CD4-positive, alpha-beta T cell treated with Interleukin-6 at 100 ng/mL for 8 hours (primary cell): ENCODE measurements at places on chromosomes 2 and 18.

DNA sequence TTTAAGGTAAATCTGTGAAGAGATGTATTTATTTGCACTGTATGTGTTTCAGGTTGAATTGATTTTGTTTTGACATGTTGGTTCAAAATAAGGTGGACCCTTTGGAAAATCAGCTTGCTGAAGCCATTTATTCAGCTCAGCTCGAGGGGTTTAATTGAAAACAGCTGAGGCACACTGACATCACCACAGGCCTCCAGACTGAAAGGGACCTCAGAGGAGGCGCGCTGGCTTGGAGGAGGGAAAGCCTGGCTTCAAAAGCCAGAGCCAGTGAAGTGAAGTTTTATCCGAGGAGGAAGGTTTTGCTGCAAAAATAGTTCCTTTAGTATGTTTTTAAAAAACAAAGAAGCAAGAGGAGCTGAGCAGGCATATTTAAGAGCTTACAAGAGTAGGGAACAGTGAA, 26.9 kb upstream of the DNMT3A start:
- no peak for DNase-seq

DNA sequence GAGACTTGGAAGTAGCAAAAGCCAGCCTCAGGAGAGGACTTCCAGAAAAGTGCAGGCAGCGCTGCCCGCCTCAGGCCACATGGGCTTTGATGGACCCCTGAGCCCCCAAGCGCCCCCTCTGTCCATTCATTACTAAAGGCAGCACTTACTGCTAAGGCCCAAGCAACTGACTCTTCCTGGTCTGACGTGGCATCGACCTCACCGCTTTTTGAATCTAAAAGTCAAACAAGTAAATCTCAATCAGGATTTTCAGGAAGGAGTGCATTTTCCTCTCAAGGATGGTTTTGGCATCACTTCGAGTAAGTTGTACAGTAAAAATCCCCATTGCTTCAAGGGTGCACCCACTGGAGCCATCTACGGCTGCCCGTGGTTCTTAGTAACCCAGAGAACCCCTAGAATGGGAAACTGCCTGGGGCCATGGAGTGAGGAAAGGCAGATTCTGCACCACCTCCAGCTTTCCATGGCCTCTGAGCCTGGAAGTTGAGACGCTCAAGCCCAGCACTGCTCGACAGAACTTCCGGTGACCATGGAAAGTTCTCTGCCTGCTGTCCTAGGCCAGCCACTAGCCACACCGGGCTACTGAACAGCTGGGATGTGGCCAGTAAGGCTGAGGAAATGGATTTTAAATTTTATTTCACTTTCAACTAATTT, 7.0 kb downstream of the HJURP start:
- no peak for DNase-seq

GRCh38 chr18:5197032-5197434, at the start of gene AKAIN1:
Gene AKAIN1 (minus strand): TSS chr18:5197257. CDS start chr18:5197053, 204 bp downstream.
- no peak for DNase-seq

- DNase-seq, result no peak
Measured at GRCh38 chr2:128695646-128696220, 377.1 kb upstream of the HS6ST1 start.

GRCh38 chr2:9565436-9566153, 10.0 kb upstream of the ADAM17 start:
- DNase-seq, result no peak

DNA sequence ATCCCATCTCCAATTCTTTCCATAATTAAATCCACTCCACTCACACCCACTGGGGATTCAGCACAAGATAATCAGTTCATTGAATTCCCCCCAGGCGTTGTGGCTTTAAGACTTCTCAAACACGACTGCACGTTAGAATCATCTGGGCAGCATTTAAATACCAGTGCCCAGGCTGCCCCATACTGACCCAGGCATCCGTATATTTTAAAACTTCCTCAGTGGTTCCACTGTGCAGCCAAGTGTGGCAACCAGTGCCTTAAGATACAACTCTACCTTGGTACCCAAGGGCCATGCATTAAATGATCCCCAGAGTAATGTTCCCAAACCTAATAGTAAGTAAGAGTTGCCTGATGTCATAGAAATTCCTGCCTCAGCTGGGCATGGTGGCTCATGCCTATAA, 54.3 kb upstream of the BZW1 start:
- DNase-seq, result no peak

GRCh38 chr2:144836635-144837350, 316.9 kb upstream of the ZEB2 start:
- DNase-seq, result no peak

DNA sequence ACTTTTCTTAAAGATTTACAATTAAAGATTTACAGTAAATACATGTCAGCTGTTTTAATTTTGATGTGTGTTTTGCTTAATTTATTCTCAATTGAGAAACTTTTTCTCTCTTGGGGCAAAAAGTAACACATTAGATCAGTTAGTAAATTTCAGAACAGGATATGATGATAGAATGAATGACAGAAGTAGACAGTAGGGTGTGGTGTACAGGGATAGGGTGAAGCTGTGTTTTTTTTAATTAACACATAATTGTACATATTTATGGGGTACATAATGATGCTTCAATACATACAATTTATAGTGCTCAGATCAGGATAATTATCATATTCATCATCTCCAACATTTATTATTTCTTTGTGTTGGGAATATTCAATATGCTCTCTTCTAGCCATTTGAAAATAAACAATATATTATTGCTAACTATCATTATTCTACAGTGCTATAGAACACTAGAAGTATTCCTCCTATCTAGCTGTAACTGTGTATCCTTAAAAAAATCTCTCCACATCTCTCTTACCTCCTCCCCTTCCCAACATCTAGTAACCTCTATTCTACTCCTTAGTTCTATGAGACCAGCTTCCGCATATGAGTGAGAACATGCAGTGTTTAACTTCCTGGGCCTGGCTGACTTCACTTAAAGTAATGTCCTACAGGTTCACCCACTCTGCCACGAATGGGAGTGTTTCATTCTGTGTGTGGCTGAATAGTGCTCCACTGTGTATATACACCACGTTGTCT, 175.2 kb downstream of the SNTG2 start:
- DNase-seq, result no peak

GRCh38 chr2:79638954-79639353, 126.1 kb downstream of the CTNNA2 start:
- no peak for DNase-seq

DNA sequence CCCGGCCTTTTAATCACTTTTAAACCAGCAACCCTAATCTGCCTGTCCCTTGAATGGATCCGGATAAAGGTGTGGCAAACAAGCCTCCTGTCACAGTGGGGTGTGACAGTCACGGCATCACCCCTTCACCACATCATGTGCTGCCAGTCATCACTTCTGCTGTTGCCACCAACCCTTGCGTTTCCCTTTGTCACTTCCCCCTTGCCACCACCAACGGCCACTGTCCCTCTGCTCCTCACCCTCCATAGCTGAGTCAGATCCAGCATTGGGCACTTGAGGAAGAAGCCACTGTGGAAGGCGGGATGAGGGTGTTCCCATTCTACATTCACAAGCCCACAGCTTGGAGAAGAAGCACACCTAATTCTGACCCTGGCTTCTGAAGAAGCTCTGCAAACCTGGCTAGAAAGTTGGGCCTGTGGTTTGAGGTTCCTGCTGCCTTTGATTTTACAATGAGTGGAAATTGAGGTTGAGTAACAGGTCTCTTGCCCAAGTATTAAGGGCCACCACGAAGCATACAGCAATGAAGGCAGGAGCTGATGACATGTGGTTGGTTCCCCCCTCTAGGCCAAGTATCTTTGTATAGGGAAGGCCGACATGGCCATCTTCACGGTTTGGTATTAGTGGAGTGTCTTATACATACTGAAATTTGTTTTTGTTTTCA, 22.9 kb upstream of the DARS1 start:
- peak; percentile 78 for DNase-seq

- DNase-seq, result no peak
Measured at GRCh38 chr2:26128176-26128575, 44.7 kb upstream of the GAREM2 start.

- no peak for DNase-seq
Measured at GRCh38 chr2:146879882-146880281, 964.9 kb upstream of the ACVR2A start.

DNA sequence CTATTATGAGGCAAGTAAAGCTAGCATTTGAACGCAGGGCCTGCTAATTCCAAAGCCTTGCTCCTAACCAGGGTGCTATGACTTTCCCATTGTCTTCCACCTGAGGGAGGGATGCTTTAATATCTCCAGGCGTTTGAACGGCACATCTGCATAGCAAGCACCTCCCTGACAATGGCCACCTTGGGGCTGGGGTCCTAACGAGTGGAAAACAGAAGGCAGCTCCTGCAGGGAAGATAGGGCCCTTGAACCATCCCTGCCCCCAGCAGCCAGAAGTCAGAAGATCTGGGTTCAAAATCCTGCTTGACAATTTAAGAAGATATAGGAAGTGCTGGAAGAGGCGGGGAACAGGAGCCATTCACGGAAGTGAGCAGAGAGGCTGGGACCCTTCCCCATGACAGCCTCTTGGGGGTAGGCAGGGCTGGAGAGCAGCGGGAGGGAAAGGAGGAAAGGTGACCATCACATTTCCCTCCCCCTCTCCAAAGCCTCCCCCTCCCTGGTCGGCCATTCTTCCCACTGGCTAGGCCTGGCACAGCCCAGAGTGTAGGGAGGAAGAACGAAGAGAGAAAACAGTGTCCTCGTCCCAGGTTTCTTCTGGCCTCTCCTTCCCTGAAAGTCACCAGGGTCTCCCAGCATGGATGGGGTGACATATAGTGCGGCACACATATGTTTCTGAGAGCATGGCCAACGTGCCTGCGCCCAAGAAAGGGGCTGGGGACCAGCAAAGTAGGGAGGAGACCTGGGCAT, 73.5 kb downstream of the EMX1 start:
- no peak for DNase-seq

- no peak for DNase-seq
Measured at GRCh38 chr2:55061523-55062344, 11.5 kb upstream of the RTN4 start.

GRCh38 chr2:65595630-65596029, 163.2 kb upstream of the SPRED2 start:
- DNase-seq, result no peak

DNA sequence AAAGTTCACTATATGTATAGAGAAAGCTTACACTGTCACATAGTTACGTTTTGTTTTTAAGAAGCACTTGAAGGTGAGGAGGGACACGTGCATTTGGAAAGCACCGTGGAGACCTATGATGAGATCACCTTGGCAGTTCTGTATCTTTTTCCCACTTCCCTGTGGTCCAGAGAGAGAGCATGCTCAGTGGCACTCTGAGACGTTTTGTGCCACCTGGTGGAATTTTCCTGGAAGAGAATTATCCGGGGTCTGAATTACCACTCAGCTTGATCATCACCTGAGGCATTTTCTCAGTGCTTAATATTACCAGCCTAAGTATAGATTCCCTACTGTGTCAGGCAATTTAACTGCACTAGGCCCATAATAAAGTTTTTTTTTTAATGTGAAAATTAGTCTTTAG, 469.4 kb upstream of the SMIM21 start:
- no peak for DNase-seq

DNA sequence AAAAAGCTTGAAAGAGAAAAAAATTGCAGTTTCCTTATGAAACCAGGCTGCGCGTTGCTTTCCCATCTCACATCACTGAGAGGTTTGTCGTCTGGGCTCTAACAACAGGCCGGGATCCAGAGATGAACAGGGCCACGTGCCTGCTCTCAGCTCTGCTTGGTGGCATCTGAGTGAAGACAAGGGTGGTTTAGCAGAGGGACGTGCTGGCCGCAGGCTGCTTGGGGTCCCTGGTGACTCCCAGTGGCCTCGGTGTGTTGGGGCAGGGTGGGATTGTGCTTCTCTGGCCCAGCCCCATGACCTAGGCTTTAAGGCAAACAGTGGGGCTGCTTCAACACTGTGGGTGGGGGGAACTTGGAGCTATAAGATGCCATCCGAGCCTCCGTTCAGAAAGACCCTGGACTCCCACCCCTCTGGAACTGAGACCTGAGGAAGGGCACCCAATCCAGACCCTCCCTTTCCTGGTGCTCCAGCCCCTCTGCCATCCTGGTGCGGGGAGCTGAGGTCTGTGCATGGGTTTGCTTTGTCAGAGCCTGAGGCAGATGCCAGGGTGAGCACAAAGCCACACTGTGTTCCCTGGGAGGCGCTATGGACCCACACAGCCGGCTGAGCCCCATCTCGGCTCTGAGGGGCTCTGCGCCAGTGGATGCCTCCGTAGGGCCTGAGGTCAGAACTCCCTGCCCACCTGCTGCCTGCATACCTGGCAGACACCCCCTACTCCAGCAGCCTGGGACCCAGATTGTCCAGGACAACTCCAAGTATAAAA, 18.4 kb upstream of the HPCAL1 start:
- no peak for DNase-seq

DNA sequence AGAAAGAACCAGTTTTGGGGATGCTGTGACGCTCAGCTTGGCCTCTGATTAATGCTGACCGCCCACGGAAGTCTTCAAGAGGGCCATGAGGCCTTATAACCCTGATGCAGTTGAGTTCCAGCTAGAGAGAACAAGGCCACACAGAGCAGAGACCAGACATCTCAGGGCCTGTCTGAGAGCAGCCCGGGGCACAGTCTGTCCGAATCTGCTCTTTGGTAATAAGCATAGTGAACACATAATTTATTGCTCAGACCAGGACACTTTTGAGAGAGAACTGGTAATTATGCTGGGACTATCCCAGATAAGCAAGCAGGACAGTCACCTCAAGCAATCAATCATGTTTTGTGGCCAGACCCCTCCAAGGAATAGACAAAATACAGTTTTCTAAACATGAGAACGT, 68.5 kb downstream of the STPG4 start:
- no peak for DNase-seq

DNA sequence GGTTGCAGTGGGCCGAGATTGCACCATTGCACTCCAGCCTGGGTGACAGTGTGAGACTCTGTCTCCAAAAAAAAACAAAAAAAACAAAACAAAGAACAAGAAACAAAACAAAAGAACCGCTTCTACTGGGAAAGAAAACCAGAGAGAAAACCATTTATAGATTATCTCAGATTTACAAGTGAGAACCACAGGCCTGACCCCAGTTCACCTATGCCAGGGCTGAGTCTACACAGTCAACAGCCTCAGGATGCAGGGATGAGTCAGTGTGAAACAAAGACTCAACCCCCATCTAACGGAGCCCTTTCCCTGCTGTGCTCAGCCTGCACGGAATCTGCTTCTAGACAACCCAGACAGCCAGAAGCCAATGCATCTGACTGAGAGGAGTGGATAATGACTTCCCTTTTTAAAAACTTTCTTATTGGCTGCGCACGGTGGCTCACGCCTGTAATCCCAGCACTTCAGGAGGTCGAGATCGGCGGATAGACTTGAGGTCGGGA, 25.5 kb upstream of the YWHAQ start:
- peak; percentile 53 for DNase-seq

- DNase-seq, result no peak
Measured at GRCh38 chr2:70954886-70955285, 19.2 kb downstream of the ATP6V1B1 start.

DNA sequence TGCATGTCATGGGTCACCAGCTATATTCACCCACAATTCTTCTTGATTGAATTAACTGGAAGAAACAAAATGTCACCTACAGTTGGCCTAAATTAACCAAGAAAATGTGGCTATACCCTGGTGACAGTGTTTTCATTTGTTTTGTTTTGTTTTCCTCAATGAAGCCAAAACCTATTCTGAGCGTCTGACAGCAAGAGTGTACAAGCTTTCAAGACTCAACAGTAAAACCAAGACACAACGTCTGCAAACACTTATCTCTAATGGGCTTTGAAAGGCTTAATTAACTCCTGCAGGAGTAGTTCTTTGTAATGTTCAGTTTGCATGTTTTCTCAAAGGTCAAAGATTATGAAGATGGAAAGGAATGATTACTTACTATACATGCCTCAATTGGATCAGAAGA, 827.6 kb upstream of the KLHL29 start:
- no peak for DNase-seq
